ENCODE measurements at places on chromosomes 4 and X.

DNA sequence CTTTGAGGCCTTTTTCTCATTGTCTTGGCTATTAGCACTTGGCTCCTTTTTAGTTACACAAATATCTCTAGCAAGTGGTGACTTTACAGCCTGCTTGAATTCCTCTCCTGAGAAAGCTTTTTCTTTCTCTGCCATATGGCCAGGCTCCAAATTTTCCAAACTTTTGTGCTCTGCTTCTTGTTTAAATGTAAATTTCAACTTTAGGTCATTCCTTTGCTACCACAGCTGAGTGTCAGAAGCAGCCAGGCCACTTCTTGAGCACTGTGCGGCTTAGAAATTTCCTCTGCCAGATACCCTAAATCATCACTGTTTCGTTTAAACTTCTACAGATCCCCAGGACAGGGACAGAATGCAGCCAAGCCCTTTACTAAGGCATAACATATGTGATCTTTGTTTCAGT lies 222.4 kb downstream of the FBXO8 start:
- no peak for DNase-seq

DNA sequence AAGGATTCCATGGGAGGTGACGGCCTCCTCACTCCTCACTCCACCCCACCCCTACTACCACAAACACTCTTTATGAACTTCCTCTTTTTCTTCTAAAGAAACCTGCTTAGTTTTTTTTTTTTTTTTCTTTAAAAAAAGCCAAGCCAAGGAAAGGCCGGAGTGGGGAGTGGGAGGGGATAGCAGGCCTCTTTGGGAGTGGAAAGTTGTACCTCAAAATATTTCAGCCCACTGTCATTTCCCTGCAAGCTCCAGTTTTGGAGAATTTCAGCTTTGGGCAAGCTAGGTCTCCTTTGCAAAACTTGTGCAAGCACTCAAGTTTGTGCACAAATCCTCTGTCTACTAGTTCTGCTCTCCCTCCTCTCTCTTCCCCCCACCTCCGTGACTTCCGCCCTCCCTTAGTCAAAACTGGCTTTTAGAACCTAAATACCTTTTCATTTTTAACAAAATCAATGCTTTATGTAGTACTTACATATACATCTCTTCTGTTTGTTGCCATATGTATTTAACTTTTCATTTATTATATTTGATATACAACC lies 512 bp upstream of the ANTXR2 start:
- peak; percentile 55 for DNase-seq

GRCh38 chrX:20362268-20363267 lies 95.9 kb upstream of the RPS6KA3 start:
- DNase-seq: peak; percentile 72

DNA sequence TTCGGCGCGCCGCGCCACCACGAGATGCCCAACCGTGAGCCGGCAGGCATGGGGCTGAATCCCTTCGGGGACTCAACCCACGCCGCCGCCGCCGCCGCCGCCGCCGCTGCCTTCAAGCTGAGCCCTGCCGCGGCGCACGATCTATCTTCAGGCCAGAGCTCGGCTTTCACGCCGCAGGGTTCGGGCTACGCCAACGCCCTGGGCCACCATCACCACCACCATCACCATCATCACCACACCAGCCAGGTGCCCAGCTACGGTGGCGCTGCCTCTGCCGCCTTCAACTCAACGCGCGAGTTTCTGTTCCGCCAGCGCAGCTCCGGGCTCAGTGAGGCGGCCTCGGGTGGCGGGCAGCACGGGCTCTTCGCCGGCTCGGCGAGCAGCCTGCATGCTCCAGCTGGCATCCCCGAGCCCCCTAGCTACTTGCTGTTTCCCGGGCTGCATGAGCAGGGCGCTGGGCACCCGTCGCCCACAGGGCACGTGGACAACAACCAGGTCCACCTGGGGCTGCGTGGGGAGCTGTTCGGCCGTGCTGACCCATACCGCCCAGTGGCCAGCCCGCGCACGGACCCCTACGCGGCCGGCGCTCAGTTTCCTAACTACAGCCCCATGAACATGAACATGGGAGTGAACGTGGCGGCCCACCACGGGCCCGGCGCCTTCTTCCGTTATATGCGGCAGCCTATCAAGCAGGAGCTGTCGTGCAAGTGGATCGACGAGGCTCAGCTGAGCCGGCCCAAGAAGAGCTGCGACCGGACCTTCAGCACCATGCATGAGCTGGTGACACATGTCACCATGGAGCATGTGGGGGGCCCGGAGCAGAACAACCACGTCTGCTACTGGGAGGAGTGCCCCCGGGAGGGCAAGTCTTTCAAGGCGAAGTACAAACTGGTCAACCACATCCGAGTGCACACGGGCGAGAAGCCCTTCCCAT lies 1.1 kb downstream of the ZIC3 start:
- no peak for DNase-seq

GRCh38 chr4:700587-701264 lies 4.9 kb upstream of the PCGF3 start:
- DNase-seq: no peak

DNA sequence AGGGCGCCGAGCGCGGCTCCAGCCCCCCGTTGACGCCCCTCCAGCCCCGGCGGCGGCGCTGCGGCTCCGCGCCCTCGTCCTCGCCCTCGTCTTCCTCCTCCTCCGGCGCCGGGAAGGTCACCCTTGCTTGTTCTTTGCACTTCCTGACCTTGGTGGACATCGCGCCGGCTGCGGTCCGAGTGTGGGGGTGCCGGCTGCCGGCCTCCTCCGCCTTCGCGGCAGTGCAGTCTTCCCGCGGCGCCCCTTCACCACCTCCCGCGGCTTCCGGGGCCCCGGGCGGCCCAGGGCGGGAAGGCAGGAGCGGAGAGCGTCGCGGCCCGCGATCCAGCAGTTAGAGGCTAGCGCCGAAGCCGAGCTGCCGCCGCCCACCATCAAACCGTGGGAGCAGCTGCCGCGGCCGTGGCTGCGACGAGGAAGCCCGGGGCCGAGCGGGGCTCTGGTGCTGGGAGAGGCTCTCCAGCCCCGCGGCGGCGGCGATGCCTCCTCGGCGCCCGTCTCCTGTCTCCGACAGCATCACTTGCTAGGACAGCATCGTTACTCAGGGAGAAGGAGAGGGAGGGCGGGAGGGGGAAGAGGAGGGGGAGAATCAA lies at the start of gene TRPC3:
TSS of gene TRPC3 (minus strand) at position 540 of the 590 bp plus-strand sequence. CDS start at position 160, 380 bp downstream.
- DNase-seq: no peak

GRCh38 chr4:123978637-123979036 lies 582.0 kb downstream of the SPRY1 start:
- DNase-seq: no peak

GRCh38 chr4:21780148-21780547 lies 168.4 kb downstream of the KCNIP4 start:
- no peak for DNase-seq

- DNase-seq: no peak
Measured at GRCh38 chr4:39900966-39901365, 76.7 kb downstream of the PDS5A start.

- DNase-seq: peak; percentile 4
Measured at GRCh38 chr4:158609116-158609515, 62.6 kb downstream of the C4orf46 start.

GRCh38 chrX:131649741-131650140 lies 105.9 kb downstream of the OR13H1 start:
- no peak for DNase-seq

DNA sequence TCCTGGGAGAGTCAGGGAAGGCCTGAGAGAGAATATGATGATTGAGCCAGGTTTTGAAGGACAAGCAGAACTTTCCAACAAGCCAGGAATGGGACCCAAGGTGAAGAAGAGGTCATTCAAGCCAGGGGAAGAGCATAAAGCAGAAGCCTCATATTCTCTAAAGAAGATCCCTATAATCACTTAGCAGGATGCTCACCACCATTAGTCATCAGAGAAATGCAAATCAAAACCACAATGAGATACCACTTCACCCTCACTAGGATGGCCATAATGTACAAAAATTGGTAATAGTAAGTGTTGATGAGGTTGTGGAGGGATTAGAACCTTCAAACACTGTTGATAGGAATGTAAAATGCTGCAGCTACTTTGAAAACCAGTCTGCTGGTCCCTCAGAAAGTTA lies 20.5 kb upstream of the SUPT20HL1 start:
- DNase-seq: no peak

DNA sequence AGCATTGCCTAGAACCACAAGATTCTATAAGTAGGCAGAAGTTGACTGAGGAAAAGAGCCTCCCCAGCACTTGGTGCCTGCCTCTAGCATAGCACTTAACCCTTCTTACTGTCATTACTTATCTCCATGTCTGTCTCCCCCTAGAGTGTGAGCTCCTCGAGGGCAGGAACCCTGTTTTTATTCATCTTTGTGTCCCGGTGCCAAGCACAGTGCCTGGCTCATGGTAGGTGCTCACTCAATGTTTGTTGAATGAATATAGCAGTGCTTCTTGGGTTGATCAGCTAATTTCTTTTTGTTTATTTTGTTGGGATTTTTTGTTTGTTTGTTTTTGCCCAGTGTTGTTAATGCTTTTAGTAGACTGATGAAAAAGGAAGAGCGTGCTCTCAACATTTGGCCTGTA lies 30.3 kb downstream of the KLF3 start:
- DNase-seq: no peak

- no peak for DNase-seq
Measured at GRCh38 chr4:100424376-100424775, 93.4 kb downstream of the EMCN start.

DNA sequence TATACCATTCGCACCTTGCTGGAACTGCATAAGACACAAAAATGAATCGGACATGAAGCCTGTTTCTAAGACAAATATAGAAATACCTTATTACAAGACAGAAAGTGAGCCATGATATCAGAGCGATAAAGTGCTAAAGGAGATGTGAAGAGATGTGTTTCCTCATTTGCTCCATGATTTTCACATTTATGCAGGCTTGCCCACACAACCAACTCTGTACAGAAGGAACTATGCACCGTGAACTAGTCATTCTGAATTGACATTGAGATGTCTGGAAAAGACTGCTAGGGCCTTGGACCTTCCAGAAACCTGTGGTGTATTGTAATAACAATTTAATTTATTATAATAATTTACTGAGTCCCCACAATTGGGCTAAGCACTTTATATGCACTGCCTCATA lies 38.6 kb upstream of the TXK start:
- no peak for DNase-seq

GRCh38 chrX:132090403-132091159 lies 37.2 kb downstream of the FRMD7 start:
- peak; percentile 4 for DNase-seq

DNA sequence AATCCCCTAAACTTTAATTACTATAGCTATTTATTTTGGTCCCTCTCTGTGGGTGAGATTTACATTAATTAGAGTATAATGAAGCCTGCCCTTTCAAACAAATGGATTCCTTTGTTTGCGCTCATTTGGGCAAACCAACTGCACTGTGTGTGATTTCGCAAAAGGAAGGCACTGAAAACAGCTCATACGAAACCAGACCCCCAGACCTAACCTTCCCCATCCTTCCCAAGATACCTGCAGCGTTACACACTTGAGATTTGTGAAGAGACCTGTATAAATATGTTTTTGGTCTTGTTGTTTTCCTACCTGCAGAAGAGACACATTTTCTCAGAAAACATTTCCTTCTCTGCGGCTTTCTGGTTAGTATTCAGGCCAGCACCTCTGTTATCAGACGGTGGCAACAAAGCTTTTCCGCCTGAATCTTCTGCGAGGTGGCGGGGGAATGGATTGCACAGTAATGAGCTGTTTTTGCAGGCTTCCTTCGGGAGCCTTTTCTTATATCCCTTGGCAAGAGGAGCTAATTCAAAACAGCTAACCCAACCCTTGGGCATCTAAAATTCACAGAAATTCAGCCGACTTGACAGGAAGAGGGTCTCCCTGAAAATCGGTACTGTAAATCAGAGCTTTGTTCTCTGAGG lies 47.6 kb downstream of the CBLL2 start:
- DNase-seq: no peak

- DNase-seq: peak; percentile 46
Measured at GRCh38 chr4:149999485-150000074, 78.7 kb upstream of the DCLK2 start.
